ENCODE measurements at places on chromosomes 7 and 10.

DNA sequence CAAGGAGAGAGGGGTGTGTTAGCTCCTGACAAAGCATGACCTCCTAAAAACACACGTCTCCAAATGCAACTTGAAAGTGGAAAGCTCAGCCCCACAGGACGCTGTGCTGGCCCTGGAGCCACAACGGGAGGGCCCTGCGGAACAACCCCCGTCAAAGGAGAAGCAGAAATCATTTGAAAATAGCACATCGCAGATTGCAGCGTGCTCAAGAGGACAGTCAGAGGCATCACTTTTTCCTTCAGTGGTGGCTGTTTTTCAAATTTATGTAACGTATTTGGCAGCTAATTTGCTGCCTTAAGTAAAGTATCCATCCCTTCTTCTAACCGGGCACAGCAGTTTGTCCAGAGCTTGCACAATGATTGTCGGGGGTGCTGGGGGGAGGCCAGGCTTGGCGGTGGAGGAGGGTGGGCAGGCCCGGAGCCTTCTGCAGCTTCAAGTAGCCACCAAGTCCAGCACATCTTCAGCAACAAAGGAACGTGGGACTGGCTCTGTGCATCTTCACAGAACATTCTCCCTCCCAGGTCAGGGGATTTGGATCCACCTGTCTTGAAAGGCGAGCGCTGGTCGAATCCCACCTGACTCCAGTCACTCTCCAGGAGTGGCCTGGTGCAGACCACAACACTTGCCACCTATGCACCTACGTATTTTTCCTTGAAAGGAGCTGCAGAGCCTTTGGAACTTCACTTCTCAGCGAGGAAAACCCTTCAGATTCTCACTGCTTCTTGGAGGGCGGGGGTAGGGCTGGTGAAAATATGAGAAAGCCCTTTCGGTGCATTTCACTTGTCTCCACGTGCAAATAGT, 346.3 kb downstream of the DNAJB6 start:
- no peak for DNase-seq

DNA sequence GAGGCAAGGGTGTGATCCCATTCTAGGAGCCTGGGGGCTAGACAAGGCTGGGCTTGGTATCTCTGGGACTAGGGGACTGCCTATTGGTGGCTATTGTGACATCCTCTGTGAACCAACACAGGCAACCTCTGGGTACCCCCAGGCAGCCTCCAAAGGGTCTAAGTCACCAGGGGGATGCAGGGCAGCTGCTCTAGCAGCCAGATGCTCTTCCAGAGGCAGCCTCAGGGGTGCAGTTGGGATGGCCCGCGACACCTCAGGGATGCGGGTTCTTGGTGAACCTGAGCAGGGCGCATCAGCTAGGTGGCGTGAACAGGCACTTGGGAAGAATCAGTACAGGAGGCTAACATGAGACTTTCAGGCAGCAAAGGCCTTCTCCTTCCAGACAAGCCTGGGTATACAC, 1.6 kb upstream of the TMEM120A start:
- no peak for DNase-seq

- DNase-seq = no peak
Observed at GRCh38 chr7:85928500-85928899, 715.2 kb upstream of the GRM3 start.

DNA sequence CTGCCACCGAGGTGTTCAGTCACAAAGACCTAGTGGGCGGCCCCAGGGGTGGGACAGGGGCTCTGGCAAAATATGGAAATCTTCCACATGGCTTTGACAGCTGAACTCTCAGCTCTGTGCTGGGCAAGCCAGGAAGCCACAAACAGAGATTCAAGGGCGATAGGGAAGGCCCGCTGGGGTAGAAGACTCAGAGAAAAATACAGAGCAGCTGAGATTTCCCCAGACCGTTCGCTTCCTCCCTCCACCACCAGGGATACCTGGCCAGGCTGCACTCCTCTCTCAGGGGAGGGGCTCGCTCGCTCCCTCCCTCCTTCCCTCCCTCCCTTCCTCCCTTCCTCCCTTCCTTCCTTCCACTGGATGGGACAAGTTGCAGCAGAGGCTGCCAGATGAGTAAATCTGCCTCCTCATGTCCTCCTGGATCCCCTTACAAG, 260.5 kb downstream of the PRPF18 start:
- DNase-seq = no peak

DNA sequence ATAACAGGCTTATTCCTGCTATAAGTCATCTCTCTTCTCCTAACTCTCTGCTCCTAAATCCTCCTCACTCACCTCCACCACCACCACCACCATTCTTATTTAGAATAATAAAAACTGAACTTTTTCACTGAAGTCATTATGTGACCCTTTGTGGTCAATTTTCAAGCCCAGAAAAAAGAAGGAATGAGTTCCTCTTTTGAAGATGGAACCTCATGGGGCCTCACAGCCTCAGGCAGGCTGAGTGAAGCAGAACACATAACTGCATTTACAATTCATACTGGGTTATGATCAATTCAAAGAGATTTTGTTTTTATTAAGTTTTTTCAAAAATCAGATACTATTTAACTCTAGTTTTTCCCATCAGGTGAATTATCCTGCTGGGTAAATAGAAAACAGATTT, 29.8 kb downstream of the PNLIPRP3 start:
- no peak for DNase-seq

DNA sequence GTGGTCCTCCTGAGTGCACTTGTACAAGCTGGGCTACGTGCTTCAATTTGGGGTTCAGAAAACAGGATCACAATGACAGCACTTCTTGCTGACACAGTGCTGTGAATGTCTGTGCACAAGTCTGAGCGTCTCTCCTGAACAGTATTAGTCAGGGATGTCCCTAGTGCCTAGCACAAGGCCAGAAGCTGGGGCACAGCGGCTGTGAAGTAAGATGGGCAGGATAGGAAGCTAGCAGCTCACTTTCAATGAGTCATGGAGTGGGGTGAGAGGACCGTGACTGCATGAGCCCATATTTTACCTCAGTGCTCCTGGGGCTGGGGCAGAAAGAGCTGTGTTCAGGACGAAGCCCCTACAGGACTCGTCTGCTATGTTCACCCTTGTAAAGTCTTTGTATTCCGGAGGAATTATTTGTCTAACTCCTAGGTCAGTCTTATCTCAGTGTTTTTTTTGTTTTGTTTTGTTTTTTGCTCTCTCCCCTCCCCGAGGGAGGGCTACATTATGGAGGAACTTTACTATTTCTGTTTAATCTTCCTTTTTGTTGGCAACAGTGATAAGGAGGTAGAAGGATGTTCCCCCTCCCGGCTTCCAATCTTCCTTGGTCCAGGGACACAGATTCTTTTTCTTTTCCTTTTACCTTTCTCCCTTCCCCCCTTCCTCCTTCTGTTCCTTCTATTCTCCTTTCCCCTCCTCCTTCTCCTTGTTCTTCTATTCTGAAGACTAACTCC, 2.8 kb upstream of the LRMDA start:
- DNase-seq = no peak

- DNase-seq = no peak
Observed at GRCh38 chr7:73809467-73809951, 21.3 kb upstream of the CLDN4 start.

DNA sequence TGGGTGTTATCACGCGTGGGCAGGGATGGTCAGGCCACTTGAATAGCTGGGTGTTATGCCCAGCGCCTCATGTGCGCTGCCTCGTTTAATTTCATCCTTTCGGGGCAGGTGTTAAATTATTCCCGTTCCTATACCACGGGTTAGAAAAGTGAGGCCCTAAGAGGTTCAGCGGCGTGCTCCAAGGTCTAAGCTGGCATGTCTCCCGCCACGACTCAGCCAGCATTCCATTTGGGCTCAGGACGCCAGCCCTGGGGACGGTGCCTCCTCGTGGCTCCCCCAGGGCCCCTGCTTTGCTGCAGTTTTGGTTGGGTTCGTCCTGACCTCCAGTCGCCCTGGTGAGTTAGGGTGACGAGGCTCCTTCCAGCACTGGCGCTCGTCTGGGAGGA, 124.5 kb downstream of the TRRAP start:
- DNase-seq = no peak

GRCh38 chr7:16711730-16712129, 41.8 kb upstream of the TSPAN13 start:
- no peak for DNase-seq

- DNase-seq = peak; percentile 80
Observed at GRCh38 chr10:99551158-99551557, 18.4 kb downstream of the NKX2-3 start.

DNA sequence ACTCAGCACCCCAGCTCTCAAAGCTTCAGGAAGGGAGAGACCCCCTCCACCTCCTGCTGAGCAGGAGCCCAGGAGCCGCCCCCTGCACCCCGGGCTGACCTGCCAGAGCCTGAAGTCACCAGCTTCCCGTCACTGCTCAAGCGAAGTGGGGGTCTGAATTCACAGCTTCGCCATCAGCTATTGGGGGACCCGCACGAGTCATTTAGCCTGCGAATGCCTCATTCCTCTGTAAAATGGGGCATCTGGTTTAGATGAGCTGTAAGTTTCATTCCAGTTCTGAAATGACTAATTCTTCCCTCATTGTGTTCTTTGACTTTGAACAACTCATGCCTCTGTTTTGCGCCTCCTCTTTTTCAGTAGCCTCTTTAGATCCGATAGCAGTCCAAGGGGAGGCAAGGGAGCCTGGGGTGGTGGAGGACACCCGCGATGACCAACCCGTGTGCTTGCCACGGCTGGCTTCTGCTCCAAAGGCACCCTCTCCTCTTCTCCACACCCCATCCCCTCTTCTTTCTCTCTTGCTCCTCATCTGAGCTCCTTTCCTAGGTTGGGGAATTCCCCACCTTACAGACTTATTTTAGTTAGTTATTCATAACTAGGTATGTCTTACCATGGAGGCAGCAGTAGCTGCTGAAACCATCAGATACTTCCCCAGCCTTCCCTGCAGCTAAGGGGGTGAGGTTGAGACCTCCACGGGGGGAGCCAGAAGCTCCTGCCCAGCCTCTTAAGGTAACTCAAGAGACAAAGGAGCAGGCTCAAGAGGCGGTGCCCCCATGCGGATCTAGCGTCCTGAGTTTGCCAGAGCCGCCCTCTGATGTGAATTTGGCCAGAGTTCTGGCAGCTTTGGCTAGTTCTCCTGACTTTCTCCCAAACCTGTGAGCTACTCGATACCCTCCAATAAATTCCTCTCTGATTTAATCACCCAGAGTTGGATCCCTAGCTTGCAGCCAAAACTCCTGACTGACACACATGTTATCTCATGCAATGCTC, 47.7 kb downstream of the RBM17 start:
- DNase-seq = no peak

DNA sequence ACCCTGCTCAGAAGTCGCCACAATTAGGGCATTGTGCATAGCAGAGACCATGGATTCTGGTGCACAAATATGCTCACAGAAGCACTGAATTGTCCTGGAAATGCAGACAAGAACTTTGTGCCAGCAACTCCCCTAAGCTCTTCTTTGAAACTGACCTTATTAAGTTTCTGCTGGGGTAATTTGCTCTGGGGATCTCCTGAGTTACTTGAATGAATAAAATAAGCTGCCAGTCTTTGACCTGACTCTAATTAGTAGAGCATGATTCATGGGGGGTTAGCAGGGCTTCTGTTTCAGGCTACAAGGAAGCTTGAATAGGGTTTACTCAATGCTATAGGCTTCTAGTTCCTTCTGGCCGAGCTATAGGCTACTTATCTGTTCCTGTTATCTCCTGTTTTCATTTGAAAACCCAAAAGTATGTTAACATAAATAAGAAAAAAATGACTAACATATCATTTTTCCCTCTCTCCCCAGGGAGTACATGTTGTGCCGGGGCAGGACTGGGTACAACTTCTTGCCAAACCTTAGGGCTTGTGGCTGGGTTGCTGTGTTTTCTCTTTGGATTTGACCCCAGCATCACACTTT, 169.0 kb upstream of the TMEM229A start:
- no peak for DNase-seq

DNA sequence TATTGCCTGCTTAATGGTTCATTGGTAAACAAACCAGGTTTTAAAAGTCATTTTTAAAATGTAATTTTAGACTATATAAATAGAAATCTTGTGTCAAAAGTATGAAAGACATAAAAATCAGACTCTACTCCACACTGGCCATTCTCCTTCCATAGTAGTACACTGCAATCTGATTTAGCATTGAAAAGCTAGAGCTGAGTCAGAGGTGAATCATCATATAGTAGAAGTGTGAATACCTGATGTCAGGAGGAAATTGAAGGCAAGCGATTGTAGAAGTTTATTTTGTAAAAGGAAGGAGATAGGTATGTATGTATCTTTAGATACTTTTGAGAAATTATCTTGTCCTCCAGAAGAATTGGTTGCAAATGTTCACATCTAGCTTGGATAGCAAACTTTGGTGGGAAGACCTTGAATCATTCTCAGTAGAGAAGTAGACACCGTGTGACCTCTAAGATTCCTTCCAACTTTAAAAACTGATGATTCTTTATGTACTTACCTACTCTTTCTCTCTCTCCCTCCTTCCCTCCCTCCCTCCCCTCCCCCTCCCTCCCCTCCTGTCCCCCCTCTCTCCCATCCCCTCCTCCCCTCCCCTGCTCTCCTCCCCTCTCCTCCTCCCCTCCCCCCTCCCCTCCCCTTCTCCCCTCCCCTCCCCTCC, 88.1 kb downstream of the BTAF1 start:
- no peak for DNase-seq

DNA sequence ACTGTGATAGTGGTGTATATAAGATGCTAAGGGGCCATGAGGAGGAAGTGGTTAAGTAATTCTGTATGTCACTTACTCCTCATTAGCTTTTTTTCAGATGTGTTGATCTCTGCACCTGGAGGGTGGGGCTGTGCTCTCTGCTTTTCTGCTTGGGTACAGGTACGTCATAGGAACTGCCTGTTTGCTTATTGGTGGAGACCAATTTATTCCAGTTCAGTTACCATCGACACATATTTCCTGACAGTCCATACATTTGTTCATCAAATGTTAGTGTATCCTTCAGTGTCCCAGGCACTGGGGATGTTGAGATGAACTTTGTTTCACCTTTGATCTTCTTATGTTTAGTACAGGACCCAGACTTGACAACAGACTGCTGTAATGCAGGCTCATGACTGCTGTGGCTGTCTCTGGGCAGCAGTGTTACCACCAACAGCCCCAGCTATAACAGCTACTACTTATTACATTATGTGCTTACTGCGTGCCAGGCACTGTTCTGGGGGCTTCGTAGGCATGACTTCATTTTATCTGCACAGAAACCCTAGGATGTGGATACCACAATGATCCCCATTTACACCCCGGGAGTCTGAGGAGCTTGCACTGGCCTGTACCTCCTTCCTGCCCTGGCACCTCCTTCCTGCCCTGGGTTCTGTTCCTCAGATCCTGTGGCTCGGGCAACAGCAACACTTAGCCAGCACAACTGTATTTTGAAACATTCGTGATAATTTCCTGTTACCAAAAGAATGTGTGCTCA, 87.4 kb downstream of the BUB3 start:
- no peak for DNase-seq

GRCh38 chr7:104123786-104124185, 84.0 kb downstream of the ORC5 start:
- no peak for DNase-seq

GRCh38 chr10:78566284-78567111, 502.3 kb upstream of the ZMIZ1 start:
- DNase-seq = no peak

- no peak for DNase-seq
Observed at GRCh38 chr10:75865413-75866299, 434.2 kb downstream of the LRMDA start.

GRCh38 chr10:60569681-60570080, 180.0 kb upstream of the ANK3 start:
- DNase-seq = no peak

- no peak for DNase-seq
Observed at GRCh38 chr10:71074176-71074755, 138.1 kb upstream of the UNC5B start.
